GM13977 (cell line): ENCODE measurements at places on chromosomes 12 and 14.

DNA sequence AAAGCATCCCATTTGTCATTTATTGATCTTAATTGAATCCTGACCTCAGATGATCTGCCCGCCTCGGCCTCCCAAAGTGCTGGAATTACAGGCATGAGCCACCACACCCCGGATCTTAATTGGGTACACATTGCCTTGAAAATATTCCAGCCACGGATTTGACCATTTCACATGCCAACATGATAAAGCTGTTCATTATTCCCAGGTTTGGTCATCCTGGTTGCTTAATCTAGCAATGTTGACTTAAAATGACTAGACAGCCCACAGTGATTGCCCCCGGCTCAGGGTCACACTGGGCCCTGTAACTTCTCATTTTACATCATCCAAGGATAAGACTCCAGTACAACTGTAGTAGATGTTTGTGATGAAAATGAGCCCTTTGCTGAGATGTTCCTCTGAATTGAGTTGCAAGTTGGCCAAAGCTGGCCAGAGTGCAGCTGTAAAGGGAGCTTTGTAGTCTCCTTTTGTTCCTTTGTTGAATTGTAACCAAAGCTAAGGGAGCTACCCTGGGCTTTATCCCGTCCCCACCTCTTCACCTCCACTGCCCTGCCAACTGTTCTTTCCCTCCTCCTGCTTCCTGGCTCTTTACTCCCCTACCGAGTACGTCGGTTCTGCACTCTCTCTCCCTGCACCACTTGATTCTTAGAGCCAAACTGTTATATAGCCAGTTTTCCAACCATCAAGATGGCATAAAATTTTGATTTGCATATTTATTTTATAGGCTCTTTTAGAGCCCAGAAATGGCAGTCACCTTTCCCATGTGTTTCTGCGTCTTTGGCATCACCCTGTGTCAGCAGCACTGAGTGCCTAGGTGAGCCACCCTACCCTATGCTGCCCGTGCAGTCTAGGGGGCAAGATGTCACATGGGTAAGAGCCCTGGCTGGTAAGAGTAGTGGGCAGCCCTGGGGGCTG is 141.3 kb upstream of the HIF1A start:
- no peak for DNase-seq

DNA sequence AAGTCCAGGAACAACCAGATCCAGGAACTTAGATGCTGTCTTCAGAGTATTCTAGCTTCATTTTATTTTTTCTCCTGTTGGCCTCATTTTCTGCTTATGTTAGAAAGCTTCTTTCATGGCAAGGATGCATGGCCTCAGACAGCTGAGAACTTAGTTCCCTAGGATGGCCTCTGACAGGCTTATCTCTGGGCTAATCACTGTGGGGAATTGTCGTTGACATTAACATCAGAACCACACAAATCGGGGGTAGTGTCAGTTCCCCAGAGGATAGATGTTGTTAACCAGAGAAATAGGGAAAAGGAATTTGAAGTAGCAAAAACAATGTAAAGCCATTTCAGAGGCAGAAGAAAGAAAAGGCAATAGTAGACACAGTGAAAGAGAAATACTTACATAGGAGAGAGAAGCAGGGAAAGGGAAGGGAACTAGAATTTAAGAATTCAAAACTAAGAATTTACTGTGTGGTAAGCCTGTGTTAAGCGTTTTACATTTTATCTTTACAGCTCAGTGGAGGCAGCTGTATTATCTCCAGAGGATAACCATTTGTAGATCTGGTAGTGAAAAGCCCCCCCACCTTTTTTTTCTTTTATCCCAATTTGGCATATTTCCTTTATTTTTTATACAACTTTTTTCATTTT is 21.8 kb downstream of the FUT8 start:
- no peak for DNase-seq

- DNase-seq, result no peak
These were observed 20.7 kb upstream of the NEK9 start for GRCh38 chr14:75147423-75148071.

DNA sequence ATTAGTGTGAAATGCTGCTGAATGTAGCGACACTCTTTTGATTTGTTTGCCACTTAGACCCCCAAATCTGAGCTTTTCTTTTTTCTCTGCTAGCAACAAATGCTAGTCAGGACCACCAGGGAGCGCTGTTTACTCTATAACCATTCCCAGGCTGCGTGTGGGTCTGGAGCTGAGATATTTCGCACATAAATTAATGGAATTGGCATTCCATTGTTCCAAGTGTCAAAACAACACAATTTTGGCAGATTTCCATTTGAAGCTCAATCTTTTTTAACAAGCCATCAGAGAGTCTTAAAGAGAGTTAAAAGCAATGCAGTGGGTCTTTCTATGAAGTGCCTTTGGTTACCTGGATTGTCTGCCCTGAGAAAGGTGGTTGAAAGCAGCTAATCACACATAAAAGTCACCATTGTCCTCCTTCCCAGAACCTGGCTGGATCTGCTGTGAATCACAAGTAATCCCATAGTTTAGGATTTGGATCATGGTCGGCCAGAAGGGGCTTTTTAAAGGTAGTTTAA is 7.4 kb upstream of the TMEM132C start:
- no peak for DNase-seq
